ENCODE measurements at places on chromosomes 6 and 20.

- DNase-seq = no peak
These were observed 2.1 kb upstream of the ECHDC1 start for GRCh38 chr6:127345521-127345920.

GRCh38 chr6:142088858-142089216, 43.9 kb upstream of the GJE1 start:
- DNase-seq = peak; percentile 54

DNA sequence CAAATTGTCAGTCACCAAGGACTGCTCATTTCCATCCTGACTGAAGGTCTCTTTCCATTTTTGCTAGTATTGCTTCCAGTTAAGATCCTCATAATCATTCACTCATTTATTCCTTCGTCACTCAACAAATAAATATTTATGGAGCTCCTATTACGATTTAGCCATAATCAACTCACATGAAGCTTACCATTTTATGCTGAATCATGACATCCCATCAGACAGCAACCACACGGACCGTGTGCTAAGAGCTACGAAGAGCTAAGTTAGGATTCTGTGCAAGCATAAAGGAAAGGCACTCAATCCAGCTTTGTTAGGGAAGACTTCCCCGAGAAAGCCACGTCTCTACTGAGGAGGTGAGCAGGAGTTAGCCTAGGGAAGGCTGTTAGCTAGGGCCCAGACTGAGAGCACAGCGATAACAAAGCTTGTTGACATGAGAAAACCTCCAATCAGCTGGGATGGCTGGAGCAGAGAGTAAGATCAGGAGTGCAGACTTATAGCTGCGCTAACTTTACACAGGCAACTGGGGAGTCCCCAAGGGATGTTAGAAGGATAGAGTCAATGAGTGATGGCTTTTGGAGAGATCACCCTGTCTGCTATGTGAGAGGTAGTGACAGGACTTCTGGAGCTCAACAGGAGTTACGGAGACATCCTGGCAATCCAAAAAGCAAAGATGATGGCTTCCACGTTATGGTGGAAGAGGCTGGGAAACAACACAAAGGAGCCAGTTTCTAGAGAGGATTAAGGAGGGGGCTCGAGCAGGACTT, 2.6 kb upstream of the GID8 start:
- DNase-seq = no peak

GRCh38 chr20:24242763-24243162, 226.7 kb upstream of the SYNDIG1 start:
- DNase-seq = no peak

Measured in fibroblast of villous mesenchyme (primary cell).